ENCODE measurements at places on chromosomes 2 and 18.
A peak's percentile ranks its signal among the peaks of the same experiment; 100 is the strongest.

GRCh38 chr2:95052307-95052706 lies 26.8 kb downstream of the MAL start:
- no peak for DNase-seq

GRCh38 chr2:169348321-169349024 lies 13.9 kb downstream of the LRP2 start:
- no peak for DNase-seq

- DNase-seq: no peak
Measured at GRCh38 chr2:41966431-41966893, 81.4 kb upstream of the PKDCC start.

- no peak for DNase-seq
Measured at GRCh38 chr2:66437691-66438497, 3.0 kb downstream of the MEIS1 start.

- no peak for DNase-seq
Measured at GRCh38 chr18:28074076-28074475, 102.9 kb downstream of the CDH2 start.

DNA sequence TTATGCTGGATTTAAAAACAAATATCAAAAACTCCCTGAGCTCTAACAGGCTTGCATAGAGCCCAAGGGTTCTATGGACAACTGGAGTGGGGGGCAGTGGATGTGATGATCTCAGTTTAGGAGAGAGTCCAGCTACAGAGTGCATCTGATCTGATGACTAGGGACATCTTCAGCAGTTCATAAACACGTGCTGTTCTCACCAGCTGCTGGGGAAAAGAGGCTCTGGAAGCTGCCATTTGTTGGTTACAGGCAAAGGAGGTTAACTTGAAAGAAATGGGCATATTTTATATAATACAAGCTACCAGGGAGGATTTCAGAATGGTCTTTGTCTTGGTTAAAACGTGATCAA lies 36.0 kb upstream of the ZNF396 start:
- DNase-seq: no peak

DNA sequence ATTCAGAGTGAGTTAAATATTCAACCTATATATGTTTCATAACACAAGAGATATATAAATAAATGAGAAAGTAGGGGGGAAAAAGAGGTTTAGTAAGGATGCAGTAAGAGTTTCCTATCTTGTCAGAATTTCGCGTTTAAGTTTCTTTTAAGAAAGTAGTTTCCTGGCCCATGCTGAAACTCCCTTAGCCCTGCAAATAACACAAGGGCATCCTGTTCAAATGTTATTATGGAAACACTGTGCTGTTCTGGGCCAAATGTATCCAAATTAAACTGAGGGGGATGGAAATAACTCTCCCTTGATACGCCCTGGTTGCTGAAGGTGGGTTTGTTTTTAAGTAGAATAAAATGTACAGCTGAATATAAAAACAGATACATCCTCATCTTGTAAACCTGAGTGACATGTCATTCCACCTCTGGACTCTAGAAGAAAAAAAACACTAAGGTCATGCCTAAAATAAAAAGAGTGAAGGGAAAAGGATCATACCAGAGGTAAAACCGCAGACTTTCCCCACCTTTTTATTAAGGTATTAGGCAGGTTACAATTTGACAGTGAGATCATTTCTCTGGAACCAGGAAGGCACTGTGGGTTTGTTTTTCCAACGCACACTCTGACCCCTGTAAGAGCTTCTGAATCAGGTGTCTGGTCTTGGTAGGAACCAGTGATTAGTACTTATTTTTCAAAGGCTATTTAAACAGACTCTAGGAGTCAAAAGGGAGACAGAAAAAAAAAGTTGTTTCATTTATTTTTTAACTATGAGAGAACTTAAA lies 16.7 kb downstream of the BCL2 start:
- DNase-seq: no peak

DNA sequence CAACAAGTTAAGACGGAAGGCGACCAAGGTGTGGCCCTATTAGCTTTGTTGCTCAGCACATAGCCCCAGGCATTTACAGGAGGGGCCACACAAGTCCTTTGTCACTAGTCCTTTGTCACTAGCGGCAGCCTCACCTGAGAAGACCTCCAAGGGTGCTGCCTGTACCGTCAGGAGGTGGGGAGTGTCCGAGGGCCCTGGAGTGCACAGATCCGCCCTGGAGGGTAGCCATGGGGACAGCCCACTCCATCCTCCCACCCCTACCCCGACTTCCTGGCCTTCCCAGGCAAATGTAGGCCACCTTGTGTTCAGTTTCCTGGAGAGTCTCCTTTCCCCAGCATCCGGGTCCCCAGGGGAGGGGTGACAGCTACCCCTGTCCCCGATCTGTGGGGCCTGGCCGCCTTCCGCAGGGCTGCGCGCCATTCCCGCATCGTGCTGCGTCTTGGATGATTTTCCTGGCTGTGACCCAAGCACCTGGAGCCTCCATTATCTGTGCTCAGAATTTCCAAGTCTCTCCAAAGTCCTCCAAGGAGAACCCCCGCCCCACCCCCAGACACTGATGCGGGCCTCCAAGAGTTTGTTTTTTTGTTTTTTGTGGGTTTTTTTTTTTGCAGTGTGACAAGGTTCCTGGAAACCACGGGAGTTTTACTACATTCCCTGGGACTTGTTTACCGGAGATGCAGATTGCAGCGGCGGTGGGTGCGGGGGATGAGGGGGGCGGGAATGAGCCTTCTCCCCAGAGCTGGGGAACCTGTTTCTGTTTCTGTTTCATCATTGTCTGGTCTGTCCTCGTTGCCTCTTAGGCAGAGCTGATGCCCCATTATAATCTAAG lies 28.6 kb downstream of the TEX44 start:
- no peak for DNase-seq

- no peak for DNase-seq
Measured at GRCh38 chr2:205483095-205483494, 199.2 kb upstream of the NRP2 start.

- DNase-seq: peak; percentile 12
Measured at GRCh38 chr2:172299741-172300140, 127.6 kb upstream of the ITGA6 start.

DNA sequence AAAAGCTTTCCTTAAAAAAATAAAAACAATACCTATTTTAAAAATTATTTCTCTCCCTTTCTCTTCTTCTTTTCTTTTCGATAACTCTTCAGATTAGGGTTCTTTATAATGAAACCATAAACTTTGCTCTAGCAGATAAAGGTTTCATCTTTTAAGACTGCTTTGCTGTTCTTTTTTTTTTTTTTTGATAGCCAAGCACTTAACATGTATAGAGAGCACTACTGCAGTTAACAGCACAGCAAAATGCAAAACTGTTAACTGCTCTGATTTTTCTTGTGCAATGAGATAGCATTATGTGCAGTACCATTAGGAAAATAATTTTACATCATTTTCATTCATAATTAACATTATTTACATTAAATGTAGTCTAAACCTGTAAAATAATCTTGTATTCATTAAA lies 36.3 kb downstream of the GALNT1 start:
- DNase-seq: no peak

DNA sequence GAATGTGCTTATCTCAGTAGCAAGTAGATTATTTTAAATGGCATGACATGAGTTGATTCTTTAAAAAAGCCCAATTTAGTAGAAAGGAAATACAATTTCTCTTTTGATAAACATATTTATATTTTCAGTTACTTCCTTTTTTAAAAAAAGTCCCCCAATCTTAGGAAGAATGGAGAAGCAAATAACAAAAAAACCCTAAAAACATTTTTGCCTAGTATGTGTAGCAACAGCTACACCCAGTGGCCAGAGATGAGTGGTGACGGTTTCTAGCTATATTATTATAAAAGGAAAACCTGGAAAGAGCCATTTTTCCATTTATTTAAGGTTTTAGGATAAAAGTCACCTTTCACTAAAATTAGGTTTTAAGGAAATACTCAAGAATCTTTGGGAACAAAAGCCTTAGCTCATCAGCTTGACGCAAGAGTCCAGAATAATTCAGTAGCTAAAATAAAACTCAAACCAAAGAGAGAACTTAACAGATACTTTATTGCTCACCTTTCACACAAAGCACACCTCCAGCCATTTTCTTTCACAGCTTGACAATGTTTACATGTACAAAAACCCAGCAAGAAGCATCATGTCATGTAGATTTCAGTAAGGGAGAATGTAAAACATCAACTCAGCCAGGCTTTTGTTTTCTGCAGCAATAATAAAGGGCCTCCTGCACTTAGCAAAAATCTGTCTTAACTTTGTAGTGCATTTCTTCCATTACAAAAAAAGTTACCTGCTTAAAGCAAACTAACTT lies 15.7 kb downstream of the FAM98A start:
- DNase-seq: peak; percentile 51
